ENCODE measurements at places on chromosomes 5 and 9.

GRCh38 chr5:40141896-40142295 is 537.8 kb upstream of the PTGER4 start:
- DNase-seq, result no peak

GRCh38 chr5:43702815-43703214 is 99.8 kb downstream of the NNT start:
- no peak for DNase-seq

GRCh38 chr9:20623021-20623747 is 885 bp upstream of the MLLT3 start:
- peak; percentile 19 for DNase-seq

DNA sequence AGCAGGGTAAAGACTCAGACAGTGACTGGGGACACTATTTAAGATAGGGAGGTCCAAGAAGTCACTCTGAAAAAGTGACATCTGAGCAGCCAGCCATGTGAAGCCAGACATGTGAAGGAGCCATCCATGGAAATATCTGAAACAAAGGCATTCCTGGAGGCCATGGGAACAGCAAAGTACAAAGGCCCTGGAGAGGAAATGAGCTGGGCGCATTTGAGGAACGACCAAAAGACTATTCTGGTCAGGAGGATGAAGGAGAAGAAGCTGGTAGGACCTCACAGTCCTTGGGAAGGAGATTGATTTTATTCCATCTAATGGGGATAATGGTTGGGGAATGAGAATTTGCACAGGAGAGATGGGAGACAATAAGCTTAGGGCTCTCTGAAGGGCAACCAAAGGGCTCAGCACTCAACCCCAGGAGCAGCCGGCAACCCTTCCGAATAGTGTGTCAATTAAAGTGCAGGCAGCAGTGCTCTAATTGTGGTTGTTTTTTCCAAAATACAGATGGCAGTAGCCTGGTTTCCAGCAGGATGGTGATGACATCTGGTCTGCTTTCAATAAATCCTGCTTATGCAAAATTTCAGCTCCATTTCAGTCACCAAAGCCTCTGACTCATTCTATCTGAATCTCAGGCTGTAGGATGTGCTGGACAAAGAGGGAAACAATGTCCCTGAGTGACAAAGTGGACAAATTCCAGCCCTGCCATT is 26.7 kb downstream of the FOXI1 start:
- DNase-seq, result no peak

DNA sequence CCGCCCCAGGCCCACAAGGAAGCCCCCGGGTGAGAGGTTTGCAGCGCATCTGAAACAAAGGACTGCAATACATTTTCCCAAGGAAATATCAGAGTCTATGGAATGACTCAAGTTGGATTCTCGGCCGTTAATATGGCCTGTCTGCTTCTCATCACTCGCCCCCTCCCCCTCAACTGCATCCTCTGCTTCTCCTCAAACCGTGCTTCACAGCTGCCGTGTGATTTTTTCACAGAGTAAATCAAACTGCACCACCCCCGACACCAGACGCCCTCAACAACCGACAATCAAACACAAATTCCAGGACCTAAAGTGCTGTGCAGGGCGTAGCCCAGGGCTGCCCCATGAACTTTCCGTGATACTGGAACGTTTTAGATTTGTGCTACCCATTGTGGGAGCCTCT is 176.9 kb downstream of the ROR2 start:
- no peak for DNase-seq

GRCh38 chr5:39266442-39266841 is 47.1 kb upstream of the FYB1 start:
- no peak for DNase-seq

- no peak for DNase-seq
Measured at GRCh38 chr9:91978740-91979414, 28.8 kb upstream of the ROR2 start.

GRCh38 chr9:73371801-73372200 is 220.1 kb downstream of the ANXA1 start:
- DNase-seq, result no peak

DNA sequence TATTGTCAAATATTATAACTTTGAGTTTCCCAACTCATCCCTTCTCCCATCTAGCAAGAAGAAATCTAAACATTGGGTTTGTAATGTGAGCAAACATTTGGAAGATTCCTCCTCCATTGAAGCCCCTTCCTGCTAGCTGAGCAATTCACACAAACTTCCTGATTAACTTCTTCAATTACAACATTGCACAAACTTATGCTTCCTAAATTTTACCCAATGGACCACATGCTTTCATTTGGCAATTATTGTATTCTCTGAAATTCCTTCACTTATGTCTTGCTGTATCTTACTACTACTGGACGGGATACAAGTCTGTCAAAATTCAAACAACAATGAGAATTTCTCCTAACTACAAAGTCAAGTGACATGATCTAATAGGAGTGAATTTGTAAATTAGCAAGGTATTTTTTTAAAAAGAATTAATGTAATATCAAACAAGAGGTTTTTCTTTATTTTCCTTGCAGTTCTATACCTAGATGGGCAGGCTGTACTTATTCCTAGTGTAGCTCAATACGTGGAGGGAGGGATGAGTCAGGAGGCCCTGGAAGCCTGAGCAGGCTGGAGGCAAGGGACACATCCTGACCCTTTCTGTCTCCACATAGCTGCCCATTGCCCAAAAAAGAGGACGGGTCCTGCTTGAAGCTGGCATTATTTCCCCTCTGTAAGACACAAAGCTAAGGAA is 11.8 kb upstream of the IFNW1 start:
- no peak for DNase-seq

- DNase-seq, result no peak
Measured at GRCh38 chr9:134425401-134425800, 99.1 kb downstream of the RXRA start.

- no peak for DNase-seq
Measured at GRCh38 chr5:176891331-176891958, 7.7 kb downstream of the HK3 start.

- DNase-seq, result no peak
Measured at GRCh38 chr9:137379761-137380161, 43.2 kb downstream of the EXD3 start.

- no peak for DNase-seq
Measured at GRCh38 chr9:84226126-84226525, 114.4 kb downstream of the SLC28A3 start.

- no peak for DNase-seq
Measured at GRCh38 chr5:112636751-112637150, 100.9 kb upstream of the APC start.

DNA sequence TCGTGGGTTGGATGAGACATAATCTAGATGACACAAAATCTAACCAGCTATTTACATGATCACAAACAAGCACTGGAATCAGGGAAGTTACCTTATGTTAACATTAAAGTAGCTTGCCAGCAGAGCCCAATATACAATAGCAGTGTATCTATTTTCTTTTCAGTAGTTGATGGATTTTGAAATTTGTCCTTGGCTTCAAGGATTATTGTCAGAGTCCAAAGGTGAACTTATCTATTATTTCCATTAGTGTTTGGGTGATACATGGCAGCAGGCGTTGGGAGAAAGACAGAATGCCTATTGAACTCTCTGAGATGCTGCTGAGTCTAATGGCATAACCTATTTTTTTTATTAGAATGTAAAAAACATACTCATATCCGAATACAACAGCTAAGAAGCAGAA is 223.2 kb upstream of the ACTBL2 start:
- no peak for DNase-seq

GRCh38 chr5:76292620-76293322 is 110.3 kb upstream of the IQGAP2 start:
- DNase-seq, result no peak

GRCh38 chr9:136907011-136907914 is 20.9 kb downstream of the TRAF2 start:
- no peak for DNase-seq

- no peak for DNase-seq
Measured at GRCh38 chr9:112224401-112225289, 49.5 kb upstream of the SUSD1 start.

GRCh38 chr9:127449332-127449966 is 1.8 kb downstream of the RPL12 start:
- DNase-seq, result no peak

GRCh38 chr9:105244734-105245028 is 230 bp downstream of the SLC44A1 start:
- no peak for DNase-seq

- DNase-seq, result no peak
Measured at GRCh38 chr5:2674456-2674855, 77.0 kb downstream of the IRX2 start.

- DNase-seq, result no peak
Measured at GRCh38 chr5:127878174-127878750, 175.1 kb downstream of the CCDC192 start.

DNA sequence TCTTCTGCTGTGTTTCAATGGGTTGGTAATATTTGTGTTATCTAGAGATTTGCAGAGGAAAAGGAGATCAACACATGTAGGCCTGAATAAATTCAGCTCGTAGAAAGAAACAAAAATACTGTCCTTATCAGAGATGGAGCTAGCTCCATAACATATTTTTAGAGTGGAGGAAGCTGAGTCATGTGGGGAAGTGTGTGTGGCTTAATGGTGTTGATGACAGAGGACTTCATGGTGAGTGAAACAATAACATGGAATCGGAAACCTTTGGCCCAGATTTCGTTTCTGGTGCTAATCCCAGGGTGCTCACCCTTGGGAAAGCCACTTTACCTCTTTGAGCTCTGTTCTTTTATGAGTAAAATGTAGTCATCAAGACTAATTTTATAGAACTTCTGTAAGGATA is 825.0 kb downstream of the TLR4 start:
- no peak for DNase-seq

DNA sequence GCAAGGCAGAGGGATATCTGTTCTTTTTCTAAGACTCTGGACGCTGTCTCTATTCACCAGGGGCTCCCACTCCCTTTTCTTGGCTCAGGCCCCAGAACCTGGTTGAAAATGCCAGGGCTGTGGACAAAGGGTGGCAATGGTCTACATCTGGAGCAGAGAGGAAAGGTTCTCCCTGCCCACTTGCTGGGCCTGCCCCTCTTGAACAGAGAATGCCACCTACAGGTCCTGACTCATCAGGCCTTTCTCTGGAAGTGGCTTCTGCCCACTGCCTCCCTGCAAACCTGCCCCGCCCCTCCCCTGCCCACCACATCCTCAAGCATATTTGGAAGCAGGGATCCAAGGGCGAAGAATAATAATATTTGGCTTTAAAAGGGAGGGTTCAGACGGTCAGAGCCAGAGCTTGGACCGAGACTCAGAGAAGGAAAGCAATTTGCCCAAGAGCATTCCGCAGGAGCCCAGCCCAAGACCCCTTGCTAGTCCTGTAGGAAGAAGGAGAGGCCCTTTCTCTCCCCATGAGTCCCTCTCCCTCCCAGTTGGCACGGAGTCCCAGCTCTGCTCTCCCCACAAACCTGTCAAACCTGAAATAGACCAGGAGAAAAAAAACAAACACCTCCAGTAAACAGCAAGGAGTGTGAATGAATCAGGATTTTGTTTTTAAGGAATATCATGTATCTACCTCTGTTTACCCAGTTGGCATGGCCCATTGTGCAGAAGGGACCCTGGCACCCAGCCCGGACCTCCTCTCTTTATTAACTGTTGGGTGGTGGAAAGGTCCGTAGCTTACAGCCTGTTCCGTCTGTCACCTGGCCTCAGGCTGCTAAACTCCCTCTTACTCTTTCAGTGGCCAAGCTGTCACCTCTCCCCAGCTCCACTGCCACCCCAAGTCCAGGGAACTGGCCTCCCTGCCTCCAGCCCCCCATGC is 37.7 kb upstream of the STXBP1 start:
- no peak for DNase-seq

- no peak for DNase-seq
Measured at GRCh38 chr5:139759219-139759721, 36.3 kb upstream of the PSD2 start.

Measured in activated CD4-positive, alpha-beta T cell treated with anti-CD3 and anti-CD28 coated beads for 24 hours (primary cell).